ENCODE measurements at places on chromosomes 6 and 20. TPM values are rescaled to one million over a fixed set of nuclear protein-coding genes. Genes with fewer than 3 reads are reported as not detected.

PRR18 gene
- not detected for total RNA-seq

EYS gene
- total RNA-seq = not detected

SLC17A1 gene
- not detected for total RNA-seq

LPIN3 gene
- 0.05 TPM for total RNA-seq

RAD21L1 gene
- total RNA-seq = not detected

C6orf163 gene
- 0.71 TPM for total RNA-seq

RAB32 gene
- total RNA-seq = not detected

VWA7 gene
- total RNA-seq = 1.2 TPM

NHLRC1 gene
- not detected for total RNA-seq

HLA-DQA2 gene
- 0.30 TPM for total RNA-seq

OR12D3 gene
- not detected for total RNA-seq

ZNF165 gene
- total RNA-seq = 5.6 TPM

APCDD1L gene
- not detected for total RNA-seq

SLC32A1 gene
- total RNA-seq = not detected

OOEP gene
- total RNA-seq = 0.49 TPM

ZNF451 gene
- total RNA-seq = 132 TPM

CTNNBL1 gene
- 26.8 TPM for total RNA-seq

LINC00237 gene
- total RNA-seq = not detected

PRND gene
- not detected for total RNA-seq

ANKEF1 gene
- total RNA-seq = 0.52 TPM

FAM83D gene
- 6.3 TPM for total RNA-seq

ARHGAP40 gene
- not detected for total RNA-seq

DSE gene
- total RNA-seq = 14.3 TPM

KCNQ2 gene
- total RNA-seq = not detected

RIMS1 gene
- not detected for total RNA-seq

GABRR2 gene
- 0.43 TPM for total RNA-seq

RMND1 gene
- total RNA-seq = 6.3 TPM

SMAP1 gene
- total RNA-seq = 21.2 TPM

PAX1 gene
- total RNA-seq = not detected

TRIM15 gene
- total RNA-seq = not detected

PGC gene
- not detected for total RNA-seq

IL17F gene
- not detected for total RNA-seq

CEP57L1 gene
- 2.9 TPM for total RNA-seq

LHFPL5 gene
- not detected for total RNA-seq

WFDC2 gene
- not detected for total RNA-seq

HLA-DQA1 gene
- 5.5 TPM for total RNA-seq

DLK2 gene
- total RNA-seq = 0.71 TPM

ISM1 gene
- 0.24 TPM for total RNA-seq

ELOVL5 gene
- 82.7 TPM for total RNA-seq

BTNL2 gene
- not detected for total RNA-seq

HLA-DOB gene
- 13.4 TPM for total RNA-seq

TMC2 gene
- total RNA-seq = not detected

LTB gene
- total RNA-seq = 204 TPM

ELOVL2 gene
- not detected for total RNA-seq

LZTS3 gene
- 37.4 TPM for total RNA-seq

PPP1R3G gene
- not detected for total RNA-seq

FNDC11 gene
- 0.52 TPM for total RNA-seq

CCN6 gene
- not detected for total RNA-seq

SAMD5 gene
- total RNA-seq = not detected

DDRGK1 gene
- 40.6 TPM for total RNA-seq

TAAR6 gene
- not detected for total RNA-seq

SLC26A8 gene
- total RNA-seq = not detected

ANGPT4 gene
- not detected for total RNA-seq

EPHA7 gene
- not detected for total RNA-seq

R3HDML gene
- not detected for total RNA-seq

IRF4 gene
- total RNA-seq = 24.7 TPM

Measured in CD8-positive, alpha-beta T cell (primary cell).